ENCODE measurements at places on chromosomes 3 and 15. TPM values are rescaled to one million over a fixed set of nuclear protein-coding genes. Genes with fewer than 3 reads are reported as not detected.
A peak's percentile ranks its signal among the peaks of the same experiment; 100 is the strongest.

FAM43A gene
- 5.0 TPM for total RNA-seq

CNTN3 gene
- 2.7 TPM for total RNA-seq

MTMR10 gene
- 12.4 TPM for total RNA-seq

FBXO40 gene
- total RNA-seq = not detected

TTLL13 gene
- not detected for total RNA-seq

CHST14 gene
- total RNA-seq = 30.3 TPM

PROK2 gene
- not detected for total RNA-seq

MORF4L1 gene
- 387 TPM for total RNA-seq

TMOD2 gene
- 2.1 TPM for total RNA-seq

GOLGA8R gene
- 1.7 TPM for total RNA-seq

GRCh38 chr15:76336254-76337058 lies at the start of gene ISL2:
TSS of gene ISL2 (plus strand) at chr15:76336773. CDS start at chr15:76336884, 111 bp downstream.
- peak within 1 kb of the TSS; percentile 72 for H3K4me3 ChIP-seq
- no peak within 1 kb of the TSS for H3K27ac ChIP-seq
- peak; percentile 95 for DNase-seq
- no peaks in the 10 kb centered on the region for H3K36me3 ChIP-seq

GRCh38 chr15:48644827-48645557 lies 517 bp downstream of the FBN1 start:
- no peak overlapping the region for H3K27ac ChIP-seq
- peak; percentile 86 for DNase-seq
- peak overlapping the region; percentile 91 for H3K4me3 ChIP-seq
- no peaks in the 10 kb centered on the region for H3K36me3 ChIP-seq

DNA sequence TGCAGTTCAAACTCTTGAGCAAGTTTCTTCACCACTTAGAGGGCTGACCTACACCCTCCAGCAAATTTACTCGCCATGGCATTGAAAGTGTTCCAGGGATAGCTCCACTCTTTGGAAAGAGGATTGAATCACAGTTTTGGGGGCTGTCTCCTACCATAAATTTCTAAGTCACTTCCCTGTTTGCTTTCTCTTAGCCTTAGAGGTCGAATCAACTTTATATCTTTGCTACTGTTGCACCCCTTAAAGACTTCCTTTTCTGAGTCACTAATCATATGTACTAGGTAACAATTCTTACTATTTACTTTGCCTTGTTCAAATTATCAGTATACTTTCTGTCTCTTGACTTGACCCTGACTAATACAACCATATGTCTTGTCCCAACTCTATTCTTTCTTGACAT lies 1151.8 kb upstream of the ALCAM start:
- DNase-seq = no peak
- H3K36me3 ChIP-seq = no peaks in the 10 kb centered on the region
- no peaks in the 10 kb centered on the region for H3K4me1 ChIP-seq
- H3K4me3 ChIP-seq = no peak overlapping the region
- H3K27ac ChIP-seq = no peak overlapping the region

- no peak overlapping the region for H3K27ac ChIP-seq
- H3K4me1 ChIP-seq = peaks cover 11% of the 10 kb centered on the region
- no peak overlapping the region for H3K4me3 ChIP-seq
Measured at GRCh38 chr3:81472600-81473362, 288.7 kb downstream of the GBE1 start.

DNA sequence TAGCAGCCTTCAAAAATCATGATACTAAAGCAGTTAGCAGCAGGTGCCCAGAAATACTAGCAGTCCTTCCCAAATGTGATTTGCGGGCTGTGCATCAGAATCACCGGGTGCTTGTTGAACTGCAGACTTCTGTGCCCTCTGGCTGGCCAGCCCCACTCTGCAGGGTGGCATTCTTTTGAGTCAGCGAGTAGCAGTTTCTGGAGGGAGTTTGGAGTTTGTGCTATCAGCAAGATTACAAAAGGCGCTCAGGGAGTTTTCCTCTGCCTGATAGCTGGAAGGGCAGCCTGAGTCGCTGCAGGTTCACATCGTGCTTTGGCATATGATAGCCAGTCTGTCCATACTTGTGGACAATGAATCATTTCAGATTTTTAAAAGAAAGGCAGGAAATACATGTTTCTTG lies 57.6 kb downstream of the CLDN11 start:
- no peak overlapping the region for H3K27ac ChIP-seq
- no peaks in the 10 kb centered on the region for H3K36me3 ChIP-seq
- peak; percentile 80 for DNase-seq
- peaks cover 21% of the 10 kb centered on the region for H3K4me1 ChIP-seq
- H3K4me3 ChIP-seq = no peak overlapping the region
- no peaks in the 10 kb centered on the region for H3K27me3 ChIP-seq

DNA sequence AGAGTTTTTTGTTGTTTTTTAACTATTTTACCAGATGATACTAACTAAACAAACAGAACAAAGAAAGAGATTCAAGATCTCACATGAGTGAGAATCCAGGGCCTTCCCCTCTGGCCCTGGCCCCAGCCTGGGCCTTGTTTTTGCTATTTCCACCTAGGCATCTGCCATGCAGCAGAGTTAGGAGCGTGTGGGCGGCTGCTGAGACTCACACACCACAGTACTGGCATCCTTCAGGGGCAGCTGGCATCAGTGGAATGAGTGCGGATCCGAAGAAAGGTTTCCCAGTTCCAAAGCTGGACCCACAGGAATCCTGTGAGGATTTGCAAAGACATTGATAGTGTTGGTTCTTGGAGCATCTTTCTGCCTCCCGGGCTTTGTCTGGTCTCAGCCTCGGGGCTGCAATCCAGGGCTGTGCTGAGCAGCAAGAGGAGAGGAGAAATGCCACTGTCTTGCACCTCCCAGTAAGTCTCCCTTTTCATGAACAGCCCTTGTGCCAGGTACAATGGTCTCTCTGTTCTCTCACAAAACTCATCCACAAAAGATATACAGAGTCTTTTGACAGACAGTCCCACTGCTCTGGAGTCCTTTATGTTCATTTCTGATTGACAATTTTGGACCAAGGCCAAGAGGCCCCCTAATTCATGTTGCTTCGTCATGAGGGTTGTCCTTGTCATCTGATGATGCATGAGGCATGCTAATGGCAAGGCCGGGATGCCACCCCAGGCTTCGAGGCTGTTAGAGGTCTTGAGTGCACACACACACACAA lies 46.6 kb downstream of the APH1B start:
- peak overlapping the region; percentile 83 for H3K27ac ChIP-seq
- no peaks in the 10 kb centered on the region for H3K36me3 ChIP-seq
- no peak overlapping the region for H3K4me3 ChIP-seq
- peak; percentile 37 for DNase-seq
- H3K4me1 ChIP-seq = no peaks in the 10 kb centered on the region

- H3K4me1 ChIP-seq = peaks cover 4% of the 10 kb centered on the region
- DNase-seq = no peak
Measured at GRCh38 chr3:179884136-179884535, 152.6 kb downstream of the PEX5L start.

DNA sequence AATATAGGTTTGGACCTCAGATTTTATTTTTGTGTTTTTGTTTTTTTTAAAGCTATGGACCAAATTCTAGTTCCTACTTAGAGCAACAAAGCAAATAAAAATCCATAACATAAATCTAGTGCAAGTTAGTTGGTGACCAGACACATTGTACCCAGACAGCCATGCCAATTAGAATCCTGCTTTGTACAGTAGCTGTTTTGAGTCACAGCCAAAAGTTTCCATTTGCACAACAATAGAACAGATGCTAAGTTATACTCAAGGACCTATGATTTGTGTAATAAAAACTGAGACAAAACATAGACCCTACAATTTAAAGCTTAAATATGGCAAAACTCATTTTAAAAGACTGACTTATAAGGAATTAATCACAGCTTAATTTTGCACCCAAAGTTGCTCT lies 513.1 kb upstream of the CBLB start:
- no peaks in the 10 kb centered on the region for H3K4me1 ChIP-seq
- DNase-seq = no peak
- no peak overlapping the region for H3K4me3 ChIP-seq
- peak overlapping the region; percentile 54 for H3K27ac ChIP-seq
- H3K27me3 ChIP-seq = no peaks in the 10 kb centered on the region

DNA sequence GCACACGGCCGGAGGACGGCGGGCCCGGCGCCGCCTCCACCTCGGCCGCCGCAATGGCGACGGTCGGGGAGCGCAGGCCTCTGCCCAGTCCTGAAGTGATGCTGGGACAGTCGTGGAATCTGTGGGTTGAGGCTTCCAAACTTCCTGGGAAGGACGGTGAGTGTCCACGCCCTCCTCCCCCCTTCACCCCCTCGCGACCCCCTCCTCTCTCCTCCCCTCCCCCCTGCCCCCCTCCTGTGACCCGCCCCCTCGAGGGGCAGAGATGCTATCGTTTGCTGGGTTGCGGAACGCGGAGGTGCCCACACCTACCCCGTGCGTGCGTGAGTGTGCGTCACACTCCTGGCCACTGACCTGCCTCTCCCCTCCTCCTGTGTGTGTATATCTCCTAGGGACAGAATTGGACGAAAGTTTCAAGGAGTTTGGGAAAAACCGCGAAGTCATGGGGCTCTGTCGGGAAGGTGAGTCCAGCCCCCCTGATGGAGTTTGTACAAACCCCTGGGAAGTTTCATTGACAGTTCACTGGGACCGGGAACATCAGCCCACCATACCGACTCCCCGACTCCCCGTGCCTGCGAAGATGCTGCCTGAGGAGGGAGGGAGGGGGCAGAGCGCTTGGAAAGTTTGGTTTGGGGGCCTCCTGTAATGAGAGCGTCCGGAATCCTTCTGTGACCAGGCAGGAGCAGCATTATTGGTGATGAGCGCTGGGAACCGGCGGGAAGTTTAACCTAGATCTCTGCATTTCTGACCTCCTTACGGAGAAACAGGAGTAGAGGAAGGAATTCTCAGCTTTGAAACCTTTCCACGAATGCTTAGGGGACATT lies 795 bp upstream of the SCAANT1 start:
- DNase-seq = peak; percentile 76
- peaks cover 6% of the 10 kb centered on the region for H3K4me1 ChIP-seq

DNA sequence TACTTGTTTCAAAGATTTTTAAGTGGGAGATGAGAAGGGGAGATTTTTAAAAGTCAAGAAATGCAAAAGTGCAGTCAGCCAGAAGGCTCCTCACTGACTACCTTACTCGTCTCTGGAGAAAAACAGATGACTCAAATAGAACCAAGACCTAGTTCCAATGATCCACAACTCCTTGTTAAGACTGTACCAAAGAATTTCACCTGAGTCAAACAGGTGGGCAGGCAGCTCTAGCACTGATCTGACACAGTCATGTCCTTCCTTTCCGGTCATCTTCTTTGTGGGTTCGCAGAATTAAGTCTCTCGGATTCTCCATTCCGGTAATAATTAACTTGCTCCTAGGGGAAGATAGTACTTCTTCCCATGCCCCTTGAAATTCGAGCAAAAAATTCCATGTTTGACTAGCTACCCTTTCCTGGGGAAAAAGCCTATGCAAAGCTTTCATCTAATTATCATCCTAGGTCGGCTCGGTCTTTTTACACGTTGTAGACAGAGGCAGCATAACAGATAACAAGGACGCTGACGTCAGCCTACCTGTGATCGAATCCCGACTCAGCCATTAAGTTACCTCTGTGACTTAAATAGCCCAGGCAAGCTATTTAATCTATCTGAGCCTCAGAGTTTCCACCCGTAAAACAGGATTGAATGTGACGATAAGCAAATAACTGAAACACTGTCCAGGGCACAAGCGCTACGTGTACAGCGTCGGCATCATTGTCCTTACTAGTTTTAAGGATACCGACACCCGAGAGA lies 758 bp downstream of the SELENOK start:
- peak overlapping the region; percentile 98 for H3K4me3 ChIP-seq
- H3K27ac ChIP-seq = peak overlapping the region; percentile 86
- H3K27me3 ChIP-seq = peaks cover 17% of the 10 kb centered on the region
- peaks cover 26% of the 10 kb centered on the region for H3K36me3 ChIP-seq
- H3K4me1 ChIP-seq = no peaks in the 10 kb centered on the region

DNA sequence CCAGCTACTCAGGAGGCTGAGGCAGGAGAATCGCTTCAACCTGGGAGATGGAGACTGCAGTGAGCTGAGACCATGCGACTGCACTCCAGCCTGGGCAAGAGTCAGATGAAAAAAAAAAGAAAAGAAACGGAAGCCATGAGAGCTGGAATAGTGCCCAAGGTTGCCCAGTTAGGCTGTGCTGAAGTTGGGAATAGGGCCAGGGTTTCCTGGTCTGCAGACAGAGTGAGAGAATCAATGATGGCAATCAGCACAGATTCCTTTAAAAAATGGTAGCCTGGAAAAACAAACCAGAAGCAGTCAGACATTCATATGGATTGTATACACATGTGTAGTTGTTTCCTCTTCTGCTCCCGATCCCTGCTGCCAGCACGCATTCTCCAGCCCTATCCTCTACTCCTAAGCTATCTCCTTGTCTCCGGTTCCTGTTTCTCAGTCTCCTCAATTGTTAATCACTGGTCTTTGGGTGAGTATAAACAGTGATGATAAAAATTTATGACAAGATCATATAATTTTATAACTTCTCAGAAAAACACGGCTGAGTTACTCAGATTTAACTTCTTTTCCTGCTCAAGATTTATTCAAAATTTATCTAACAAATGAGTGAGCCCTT lies 316.2 kb upstream of the UMPS start:
- DNase-seq = no peak
- H3K27me3 ChIP-seq = no peaks in the 10 kb centered on the region
- no peak overlapping the region for H3K4me3 ChIP-seq

DNA sequence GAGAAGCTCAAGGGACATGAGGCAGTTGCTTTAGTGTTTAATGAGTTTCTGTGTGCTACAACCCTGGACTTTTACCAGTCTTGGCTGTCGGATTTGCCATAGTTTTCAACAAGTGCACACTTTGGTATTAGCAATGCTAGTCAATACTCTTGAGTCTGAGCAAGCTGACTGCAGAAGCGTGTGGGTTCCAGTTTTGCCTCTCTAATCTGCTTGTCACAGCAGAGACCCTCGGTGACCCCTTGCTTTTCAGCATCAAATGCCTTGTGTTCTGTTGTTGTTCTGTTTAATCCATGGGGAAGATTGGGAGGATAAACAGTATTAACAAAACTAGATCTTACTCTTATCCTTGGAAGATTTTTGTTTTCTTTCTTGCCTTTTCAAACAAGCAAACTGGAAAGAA lies 194.3 kb upstream of the CHRM5 start:
- no peaks in the 10 kb centered on the region for H3K4me1 ChIP-seq
- DNase-seq = no peak
- no peaks in the 10 kb centered on the region for H3K36me3 ChIP-seq
- no peak overlapping the region for H3K4me3 ChIP-seq
- no peak overlapping the region for H3K27ac ChIP-seq

DNA sequence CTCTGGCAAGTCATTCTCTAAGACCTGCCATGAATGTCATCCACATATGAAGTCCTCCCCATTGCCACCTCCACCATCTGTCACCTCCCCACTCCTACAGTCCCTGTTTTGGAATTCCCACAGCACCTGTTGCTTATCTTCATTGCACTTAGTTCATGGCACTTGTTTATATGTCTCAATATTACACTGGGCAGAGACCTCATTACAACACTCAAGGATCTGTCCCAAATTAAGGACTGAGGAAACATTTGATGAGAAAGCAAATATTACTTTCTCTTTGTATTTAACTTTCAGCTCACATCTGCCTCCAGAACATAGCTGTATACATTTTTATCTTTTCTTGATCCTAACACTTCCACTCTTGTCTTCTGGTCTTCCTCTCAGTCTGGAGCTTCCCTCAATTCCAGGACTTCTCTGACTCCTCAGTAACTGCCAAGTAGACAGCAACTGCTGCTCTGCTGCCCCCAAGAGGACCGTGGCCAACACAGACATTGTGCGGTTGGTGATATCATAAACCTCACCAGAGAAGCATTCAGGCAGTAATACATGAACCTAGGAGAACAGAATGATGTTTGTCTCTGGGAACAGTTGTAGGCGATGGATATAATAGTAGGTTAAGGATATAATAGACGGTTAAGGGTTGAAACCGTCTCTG lies 45.0 kb upstream of the FGF12 start:
- H3K27ac ChIP-seq = no peak overlapping the region
- peak; percentile 87 for DNase-seq
- no peaks in the 10 kb centered on the region for H3K36me3 ChIP-seq
- no peaks in the 10 kb centered on the region for H3K27me3 ChIP-seq
